ENCODE measurements at places on chromosomes 1 and 21.

- no peak for DNase-seq
These were observed 13.9 kb downstream of the KCNK1 start for GRCh38 chr1:233627823-233628222.

DNA sequence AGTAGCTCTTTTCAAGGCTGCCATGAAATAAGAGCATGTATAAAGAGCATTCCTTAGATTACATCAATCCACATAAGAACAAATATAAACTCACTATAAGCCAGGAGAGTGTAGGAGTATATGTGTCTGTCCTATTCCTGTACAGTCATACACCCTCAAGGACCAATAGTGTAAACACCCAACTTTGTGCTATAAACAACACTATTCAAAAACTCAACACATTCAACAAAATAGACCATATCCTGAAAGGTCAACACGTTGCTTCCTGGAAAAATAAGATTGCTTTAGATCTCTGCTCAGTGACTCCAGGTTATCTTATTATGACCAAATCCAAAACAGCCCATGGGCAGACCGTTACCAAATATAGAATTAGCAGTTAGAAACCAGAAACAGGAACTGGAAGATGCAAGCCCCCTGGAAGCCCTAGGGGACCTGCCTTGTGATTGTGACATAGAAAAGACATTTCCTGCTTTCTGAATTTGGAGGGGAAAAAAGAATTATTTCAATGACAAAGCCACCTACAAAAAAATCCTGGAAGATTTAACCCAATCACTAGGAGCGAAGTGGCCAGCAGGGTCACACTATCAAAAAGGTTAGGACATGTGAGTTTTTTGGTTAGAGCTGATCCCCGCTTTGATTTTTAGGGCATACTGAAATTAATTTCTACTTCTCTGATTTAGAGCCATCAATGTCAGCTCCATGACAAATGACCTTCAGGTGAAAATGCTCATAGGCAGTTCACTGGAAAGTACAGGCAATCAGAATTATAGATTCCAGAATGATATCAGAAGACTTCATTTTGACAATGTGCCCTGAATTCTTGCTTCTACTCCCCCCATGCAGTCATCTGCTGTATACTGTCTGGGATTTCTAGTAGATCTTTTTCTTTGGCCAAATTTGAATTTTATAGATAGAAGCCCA is 59.9 kb downstream of the LRRC8C start:
- DNase-seq = no peak

DNA sequence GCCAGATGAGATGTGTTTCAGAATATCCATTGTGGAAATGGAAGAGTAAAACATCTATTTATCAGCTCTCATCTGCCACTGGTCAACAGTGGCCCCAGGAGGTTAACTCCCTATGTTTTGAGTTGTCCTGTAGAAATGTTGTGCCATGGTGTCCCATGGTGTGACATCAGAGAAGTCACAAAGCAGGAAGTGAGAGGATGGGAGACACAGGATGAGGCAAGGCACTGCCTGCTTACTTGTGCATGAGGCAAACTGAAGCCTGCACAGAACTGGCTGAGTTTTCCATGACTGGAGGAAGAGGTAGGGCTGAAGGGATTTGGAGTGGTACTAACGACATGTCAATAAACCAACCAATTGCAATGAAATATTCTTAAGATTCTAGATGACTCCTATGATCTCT is 131.5 kb upstream of the ZNF644 start:
- DNase-seq = no peak

DNA sequence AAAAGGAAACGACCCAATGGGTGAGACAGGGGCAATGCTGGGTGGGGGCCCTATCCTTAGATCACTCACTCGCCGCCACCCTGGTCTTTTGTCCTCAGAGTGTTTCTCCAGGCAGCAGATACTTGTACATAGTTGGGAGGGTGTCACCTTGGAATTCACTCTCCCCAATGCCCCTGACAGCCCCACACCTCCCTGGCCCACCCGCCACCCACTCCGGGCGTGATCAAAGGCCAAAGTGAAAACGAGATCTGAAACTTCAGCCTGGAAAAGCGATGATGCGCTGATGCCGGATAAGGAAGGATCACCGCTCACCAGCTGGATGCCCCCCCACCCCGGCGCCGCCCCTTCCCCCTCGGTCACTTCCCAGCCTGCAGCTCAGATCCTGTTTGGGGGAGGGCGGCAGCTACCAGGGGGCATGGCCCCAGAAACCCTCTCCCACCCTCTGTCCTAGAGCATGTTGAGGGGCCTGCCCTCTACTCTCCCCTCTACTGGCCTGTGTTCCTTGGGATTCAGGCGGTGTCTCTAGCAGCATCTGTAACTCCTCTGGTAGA is 33.6 kb upstream of the CASZ1 start:
- no peak for DNase-seq

GRCh38 chr1:176692431-176692830 is 229.5 kb downstream of the PAPPA2 start:
- no peak for DNase-seq

DNA sequence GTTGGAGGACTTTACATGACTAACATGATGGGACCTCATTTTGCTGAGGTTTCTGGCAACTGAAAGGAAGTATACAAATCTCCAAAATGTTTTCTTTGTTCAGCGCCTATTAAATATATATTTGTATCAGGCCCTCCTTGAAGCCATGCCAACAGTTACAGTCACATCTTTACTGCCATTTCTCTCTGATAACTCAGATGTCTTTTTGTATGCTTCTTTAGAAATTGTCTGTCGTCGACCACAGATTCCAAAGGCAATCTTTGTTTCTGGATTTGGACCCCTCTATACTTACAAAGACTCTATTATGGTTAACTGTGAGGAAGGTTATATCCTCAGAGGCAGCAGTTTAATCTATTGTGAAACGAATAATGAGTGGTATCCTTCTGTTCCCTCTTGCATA is 69.4 kb downstream of the C4BPA start:
- DNase-seq = no peak

DNA sequence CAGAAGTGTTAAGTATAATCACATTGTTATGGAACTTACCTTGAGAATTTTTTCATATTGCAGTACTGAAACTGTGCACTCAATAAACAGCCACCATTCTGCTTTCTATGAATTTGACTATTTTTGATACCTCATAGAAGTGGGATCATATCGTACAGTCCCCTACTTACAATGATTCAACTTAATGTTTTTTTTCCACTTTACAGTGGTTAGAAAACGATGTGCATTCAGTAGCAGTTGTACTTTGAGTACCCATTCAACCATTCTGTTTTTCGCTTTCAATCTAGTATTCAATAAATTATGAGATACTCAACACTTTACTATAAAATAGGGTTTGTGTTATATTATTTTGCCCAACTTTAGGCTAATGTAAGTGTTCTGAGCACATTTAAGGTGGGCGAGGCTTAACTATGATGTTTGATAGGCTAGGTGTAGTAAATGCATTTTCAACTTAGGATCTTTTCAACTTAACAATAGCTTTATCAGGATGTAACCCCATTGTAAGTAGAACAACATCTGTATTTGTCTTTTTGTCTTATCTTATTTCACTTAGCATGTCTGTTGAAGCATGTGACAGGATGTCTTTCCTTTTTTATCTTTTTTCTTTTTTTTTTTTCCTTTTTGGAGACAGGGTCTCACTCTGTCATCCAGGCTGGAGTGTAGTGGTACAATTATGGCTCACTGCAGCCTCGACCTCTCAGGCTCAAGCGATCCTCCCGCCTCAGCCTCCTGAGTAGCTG is 42.4 kb upstream of the KCNQ4 start:
- no peak for DNase-seq

- DNase-seq = no peak
These were observed 48.0 kb downstream of the DNAI4 start for GRCh38 chr1:66876664-66877063.

DNA sequence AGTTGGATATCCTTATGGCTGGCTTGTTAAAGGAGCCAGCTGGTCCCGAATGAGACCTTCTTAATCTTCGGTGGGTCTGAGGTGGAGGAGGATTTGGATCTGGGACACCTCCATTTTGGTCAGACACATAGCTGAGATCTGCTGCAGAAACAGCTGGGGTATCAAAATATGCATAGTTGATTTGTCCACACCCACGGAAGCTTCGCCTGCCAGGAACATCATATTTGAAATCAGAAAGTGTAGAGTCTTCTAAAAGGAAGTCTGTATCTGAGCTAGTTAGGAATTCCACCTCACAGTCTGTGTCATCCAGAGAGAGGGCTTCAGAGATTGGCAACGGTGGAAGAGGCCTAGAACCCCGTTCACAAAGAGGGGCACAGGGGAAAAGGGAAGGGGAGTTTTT is 12.3 kb downstream of the ERRFI1 start:
- DNase-seq = no peak

GRCh38 chr1:7388488-7389185 is 382.5 kb upstream of the VAMP3 start:
- no peak for DNase-seq

DNA sequence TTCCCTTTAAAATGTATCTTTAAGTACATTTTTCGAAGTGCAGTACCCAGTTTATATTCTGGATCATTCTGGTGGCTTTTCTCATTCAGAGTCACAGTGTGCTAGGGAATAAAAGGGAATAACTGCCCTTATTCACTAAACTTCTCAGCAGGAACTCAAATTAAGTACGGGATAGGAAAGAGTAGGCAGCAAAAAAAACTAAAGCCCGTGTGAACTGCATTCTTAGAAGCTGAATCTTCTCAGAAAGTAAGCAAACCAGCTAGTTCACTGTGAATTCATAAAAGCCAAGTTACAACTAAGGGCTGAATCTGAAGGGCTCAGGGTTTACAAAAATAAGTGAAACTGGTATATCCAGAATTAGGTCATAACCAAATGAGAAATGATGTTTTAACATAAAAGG is 22.0 kb downstream of the PRPF38A start:
- no peak for DNase-seq

GRCh38 chr1:212225871-212226302 is 59.3 kb upstream of the PPP2R5A start:
- DNase-seq = no peak

DNA sequence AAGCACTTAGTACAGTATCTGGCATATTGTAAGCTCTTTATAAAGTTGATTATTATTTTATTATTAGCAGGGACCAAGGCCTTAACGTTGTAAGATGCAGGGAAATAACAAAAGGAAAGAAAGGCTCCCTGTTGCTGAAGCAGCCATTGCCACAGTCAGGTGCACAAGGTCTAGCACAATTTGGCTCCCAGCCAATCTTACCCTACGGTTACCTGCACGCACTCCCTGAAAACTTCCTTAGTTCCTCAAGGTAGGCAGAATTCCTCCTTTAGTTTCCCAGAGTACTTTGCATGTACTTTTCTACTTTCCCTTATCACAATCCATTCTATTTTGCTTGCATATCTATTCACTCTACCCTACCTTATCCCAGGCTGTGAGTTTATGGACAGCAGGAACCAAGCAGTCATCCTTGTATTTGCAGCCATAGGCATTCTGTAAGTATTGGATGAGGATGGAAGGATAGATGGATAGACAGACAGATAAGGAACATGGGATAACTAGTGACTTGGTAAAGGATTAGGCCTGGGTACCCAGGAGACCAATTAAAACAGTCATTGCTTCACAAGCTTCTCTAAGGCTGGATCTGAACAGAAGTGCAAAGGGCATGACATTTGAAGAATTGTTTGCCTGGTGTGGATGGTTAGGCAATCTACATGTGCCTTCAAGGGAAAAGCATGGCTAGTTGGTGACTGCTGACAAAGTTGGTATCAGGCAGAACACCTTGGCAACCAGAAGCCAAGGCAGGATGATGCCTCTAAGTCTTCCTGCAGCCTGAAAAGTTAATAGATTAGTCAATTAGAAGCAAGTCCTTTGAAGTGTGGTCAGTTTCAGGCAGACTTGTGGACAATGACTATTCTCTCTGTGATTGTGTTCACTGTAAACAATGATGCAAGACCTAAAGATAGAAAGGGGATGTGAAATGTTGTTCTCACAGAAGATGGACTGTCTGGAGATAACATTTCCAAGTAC is 20.8 kb upstream of the JAK1 start:
- DNase-seq = no peak

DNA sequence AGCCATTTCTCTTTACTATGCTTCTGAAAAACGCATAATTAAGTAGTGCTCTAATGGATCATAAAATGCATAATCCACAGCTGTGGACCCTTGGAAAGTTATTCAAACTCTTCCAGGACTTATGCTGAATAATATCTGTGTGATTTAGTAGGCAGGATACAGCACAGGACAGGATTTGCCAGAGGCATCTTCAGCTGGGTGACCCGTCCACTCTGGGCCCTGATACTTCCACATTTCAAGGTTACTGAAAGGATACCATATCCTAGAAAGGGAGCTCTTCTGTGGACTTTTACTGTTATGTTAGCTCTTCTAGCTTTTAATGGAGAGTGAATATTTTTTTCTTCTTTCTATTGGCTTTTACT is 49.6 kb downstream of the MAP10 start:
- DNase-seq = no peak

- DNase-seq = no peak
These were observed 160.5 kb downstream of the LTN1 start for GRCh38 chr21:28832013-28832714.

DNA sequence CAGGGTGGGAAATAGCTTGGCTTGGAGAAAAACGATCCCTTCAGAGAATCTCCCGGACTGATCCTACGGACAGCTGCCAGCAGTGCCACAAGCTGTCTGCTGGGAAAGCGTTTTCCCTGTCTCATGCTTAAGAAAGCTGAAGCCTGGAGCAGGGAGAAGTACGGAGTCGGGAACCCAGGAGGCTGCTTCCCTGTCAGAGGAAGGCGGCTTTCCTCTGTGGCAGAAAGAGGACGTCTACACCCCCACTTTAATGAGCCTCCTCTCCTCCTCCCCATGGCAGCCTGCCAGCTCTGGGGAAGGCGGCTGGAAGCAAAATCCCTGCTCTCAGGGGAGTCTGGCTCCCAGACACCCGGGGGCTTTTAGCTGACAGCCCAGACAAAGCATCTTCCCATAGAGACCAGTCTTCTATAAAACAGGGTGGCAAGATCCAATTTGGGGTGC is 7.3 kb downstream of the KIF21B start:
- no peak for DNase-seq

Measured in forelimb muscle (tissue), 1 donor.